A673 (cell line): ENCODE measurements at places on chromosomes 1 and 21. TPM values are rescaled to one million over a fixed set of nuclear protein-coding genes. Genes with fewer than 3 reads are reported as not detected.
A peak's percentile ranks its signal among the peaks of the same experiment; 100 is the strongest.

DNA sequence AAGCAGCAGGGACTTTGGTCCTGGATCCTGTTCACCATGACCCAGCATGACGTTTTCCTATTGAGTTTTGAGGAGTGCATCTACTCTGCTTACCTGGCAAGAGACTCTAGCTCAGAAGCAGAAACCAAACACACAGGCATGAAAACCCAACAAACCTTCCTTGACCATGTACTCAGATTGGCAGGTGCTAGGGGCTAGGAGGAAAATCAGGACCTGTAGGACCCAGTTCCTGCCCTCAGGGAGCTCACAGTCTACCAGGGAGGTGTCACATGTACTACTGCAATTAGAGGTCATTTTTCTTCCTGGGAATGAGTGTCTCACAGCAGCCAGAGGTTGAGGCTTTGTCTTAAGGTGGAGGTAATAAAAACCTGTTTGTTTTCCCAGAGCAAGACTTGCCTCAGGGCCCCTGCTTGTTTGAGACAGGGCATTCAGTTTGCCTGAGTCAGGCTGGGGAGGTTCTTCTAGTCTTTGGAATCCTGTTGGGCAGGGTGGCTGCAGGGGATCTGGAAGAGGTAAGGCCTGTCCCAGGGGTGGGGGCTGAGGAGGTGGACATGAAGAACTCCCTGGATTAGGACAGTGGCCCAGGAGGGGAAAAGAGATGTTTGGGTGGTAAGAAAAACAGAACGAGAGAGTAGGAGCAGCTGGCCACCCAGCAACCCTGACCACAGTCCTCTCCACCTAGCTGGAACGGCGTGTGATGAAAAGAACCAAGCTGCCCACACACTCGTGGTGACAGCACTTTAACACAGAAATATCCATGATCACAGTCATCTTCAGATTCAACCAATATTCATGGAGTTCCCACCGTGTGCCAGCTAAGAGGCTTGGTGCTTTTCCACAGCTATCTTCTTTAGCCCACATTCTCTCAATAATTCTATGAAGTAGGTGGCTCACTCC is 30.8 kb downstream of the IER5 start:
- H3K4me3 ChIP-seq = no peak overlapping the region
- no peak for DNase-seq
- no peaks in the 10 kb centered on the region for H3K4me1 ChIP-seq
- no peaks in the 10 kb centered on the region for H3K27me3 ChIP-seq
- no peak overlapping the region for H3K27ac ChIP-seq

DNA sequence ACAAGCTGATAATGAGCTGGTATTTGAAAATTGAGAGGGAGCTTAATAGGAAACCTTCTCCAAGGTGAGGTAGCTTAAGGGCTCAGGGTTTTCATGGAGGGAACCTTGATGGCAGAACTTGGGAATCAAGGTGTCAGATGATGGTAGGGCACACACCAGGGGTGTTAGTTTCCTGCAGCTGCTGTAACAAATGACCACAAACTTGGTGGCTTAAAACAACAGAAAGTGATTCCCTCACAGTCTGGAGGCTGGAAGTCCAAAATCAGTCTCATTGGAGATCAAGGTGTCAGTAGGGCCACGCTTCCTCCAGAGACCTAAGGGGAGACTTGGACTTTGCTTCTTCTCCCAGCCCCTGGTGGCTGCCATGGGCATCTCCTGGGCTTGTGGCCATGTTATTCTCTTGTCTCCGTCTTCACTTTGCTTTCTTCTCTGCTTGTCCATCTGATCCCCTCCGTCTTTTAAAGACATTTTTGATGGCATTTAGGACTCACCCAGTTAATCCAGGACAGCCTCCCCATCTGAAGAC is 45.5 kb downstream of the HUNK start:
- no peaks in the 10 kb centered on the region for H3K36me3 ChIP-seq
- H3K4me3 ChIP-seq = no peak overlapping the region
- no peak overlapping the region for H3K27ac ChIP-seq
- no peak for DNase-seq
- H3K27me3 ChIP-seq = no peaks in the 10 kb centered on the region

UTP25 gene
- total RNA-seq = 8.9 and 11.5 TPM in 2 replicates

GRCh38 chr21:36615274-36615964 is 83.5 kb upstream of the SIM2 start:
- H3K27ac ChIP-seq = no peak overlapping the region
- no peaks in the 10 kb centered on the region for H3K4me1 ChIP-seq
- H3K36me3 ChIP-seq = no peaks in the 10 kb centered on the region
- no peak overlapping the region for H3K4me3 ChIP-seq
- DNase-seq = peak; percentile 53

DNA sequence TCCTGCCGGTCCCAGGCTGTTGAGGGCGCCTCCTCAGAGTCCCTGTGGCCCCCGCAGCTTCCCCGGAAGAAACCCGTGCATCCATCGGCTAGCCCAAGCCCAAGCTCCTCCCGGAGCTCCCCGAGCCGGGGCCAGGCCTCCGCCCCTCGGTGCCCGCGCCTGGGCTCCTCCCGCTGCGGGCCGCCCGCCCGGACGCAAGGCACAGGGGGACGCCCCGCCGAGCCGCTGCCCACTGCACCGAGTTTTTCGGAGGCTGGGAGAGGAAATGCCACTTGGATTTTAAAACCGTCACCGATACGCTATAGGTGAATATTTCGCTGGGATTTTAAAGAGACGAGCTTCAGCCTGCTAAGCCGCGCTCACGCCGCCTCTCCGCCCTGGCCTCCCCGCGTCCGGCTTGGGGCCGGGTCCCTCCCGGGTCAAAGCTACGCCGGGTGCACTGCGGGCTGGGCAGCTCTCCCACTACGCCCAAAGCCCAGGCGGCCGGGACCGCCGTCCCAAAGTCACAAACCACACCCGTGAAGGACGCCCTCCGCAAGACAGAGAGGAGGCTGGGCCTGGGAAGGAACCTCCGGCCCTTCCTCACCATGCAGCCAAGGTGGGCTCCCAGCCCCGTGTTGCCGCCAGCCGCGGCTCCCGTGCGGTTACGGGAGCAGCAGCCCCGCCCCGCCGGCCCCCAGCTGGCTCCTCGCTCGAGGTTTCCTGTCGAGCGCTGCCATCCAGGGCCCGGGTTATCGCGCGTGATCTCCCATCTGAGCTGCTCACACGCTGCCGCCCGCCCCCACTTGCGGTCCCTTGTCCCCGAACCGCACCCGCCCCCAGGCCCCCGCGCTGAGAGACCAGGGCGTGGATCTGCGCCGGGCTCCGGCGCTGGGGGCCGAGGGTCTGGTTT is 63.2 kb downstream of the CD247 start:
- peak overlapping the region; percentile 9 for H3K27ac ChIP-seq
- DNase-seq = peak; percentile 52
- H3K4me1 ChIP-seq = no peaks in the 10 kb centered on the region
- H3K27me3 ChIP-seq = no peaks in the 10 kb centered on the region
- peak overlapping the region; percentile 68 for H3K4me3 ChIP-seq

ESRRG gene
- not detected in 2 replicates for total RNA-seq

DNA sequence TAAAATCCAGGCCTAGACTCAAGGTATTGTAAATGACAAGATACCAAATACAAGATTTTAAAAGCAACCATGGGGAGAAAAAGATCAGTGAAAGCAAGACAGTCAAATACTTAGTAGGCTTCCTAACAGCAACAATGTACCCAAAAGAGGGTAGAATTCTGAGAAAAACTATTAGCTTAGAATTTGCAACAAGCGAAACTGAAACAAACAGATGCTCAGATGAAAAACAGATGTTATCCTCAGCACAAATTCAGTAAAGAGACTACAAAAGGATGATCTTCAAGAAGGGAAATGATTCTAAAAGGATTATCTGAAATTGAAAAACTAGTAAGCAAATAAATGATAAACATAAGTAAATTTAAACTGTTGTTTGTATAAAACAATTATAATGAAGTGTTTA is 40.0 kb downstream of the PDC start:
- peaks cover 16% of the 10 kb centered on the region for H3K4me1 ChIP-seq
- H3K27ac ChIP-seq = no peak overlapping the region
- no peaks in the 10 kb centered on the region for H3K27me3 ChIP-seq
- H3K36me3 ChIP-seq = peaks cover 11% of the 10 kb centered on the region
- peak; percentile 35 for DNase-seq

- peaks cover 35% of the 10 kb centered on the region for H3K4me1 ChIP-seq
- peak overlapping the region; percentile 86 for H3K27ac ChIP-seq
- H3K4me3 ChIP-seq = peak overlapping the region; percentile 95
- peaks cover 1% of the 10 kb centered on the region for H3K36me3 ChIP-seq
- H3K27me3 ChIP-seq = no peaks in the 10 kb centered on the region
Observed at GRCh38 chr1:154325583-154326545, 539 bp downstream of the ATP8B2 start.

GRCh38 chr1:54506594-54506993 is 41.4 kb upstream of the ACOT11 start:
- no peak for DNase-seq
- no peaks in the 10 kb centered on the region for H3K4me1 ChIP-seq
- no peaks in the 10 kb centered on the region for H3K27me3 ChIP-seq
- no peaks in the 10 kb centered on the region for H3K36me3 ChIP-seq
- H3K4me3 ChIP-seq = no peak overlapping the region
- no peak overlapping the region for H3K27ac ChIP-seq

S100A7A gene
- total RNA-seq = not detected in 2 replicates

GRCh38 chr1:156065871-156066270 is 4.9 kb downstream of the RAB25 start:
- peaks cover 8% of the 10 kb centered on the region for H3K4me1 ChIP-seq
- H3K27ac ChIP-seq = no peak overlapping the region
- no peaks in the 10 kb centered on the region for H3K27me3 ChIP-seq
- no peaks in the 10 kb centered on the region for H3K36me3 ChIP-seq

DNA sequence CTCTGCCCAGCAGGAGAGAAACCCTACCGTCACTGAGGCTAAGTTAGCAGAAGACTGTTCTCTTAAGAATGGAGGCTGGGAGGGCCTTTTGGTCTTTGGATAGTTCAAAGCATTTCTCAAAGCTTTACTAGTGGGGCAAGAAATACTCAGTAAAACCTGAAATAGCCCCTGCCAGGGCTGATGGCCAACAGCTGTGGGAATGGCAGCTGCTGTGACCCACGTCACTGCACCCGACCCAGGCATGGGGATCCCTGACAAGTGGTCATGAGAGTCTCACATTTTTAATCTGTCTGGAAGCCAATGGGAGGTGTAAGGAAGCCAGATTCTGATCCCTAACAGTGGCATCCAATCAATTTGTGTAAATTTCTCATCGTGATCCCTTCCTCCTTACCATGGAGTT is 44.5 kb upstream of the ENAH start:
- H3K27me3 ChIP-seq = no peaks in the 10 kb centered on the region
- no peak overlapping the region for H3K27ac ChIP-seq
- no peak overlapping the region for H3K4me3 ChIP-seq
- peaks cover 15% of the 10 kb centered on the region for H3K4me1 ChIP-seq

DNA sequence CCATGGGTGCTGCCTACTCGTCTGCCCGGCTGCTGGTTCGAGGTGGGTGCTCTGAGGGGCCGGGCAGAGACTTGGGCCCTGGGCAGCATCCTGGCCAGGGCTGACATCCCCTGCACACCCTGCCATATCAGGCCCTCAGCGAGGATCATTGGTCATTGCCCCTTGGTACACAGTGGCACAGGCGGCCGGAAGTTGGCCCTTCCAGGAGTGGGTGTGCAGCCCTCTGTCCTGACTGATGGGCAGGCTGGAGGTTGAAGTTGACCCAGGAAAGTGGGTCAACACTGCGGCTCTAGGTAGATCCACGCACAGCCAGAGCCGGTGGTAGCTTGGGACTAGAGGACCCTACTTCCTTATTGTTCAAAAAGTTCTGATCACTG is 72.9 kb downstream of the TRIM11 start:
- no peaks in the 10 kb centered on the region for H3K4me1 ChIP-seq
- H3K36me3 ChIP-seq = peaks cover 3% of the 10 kb centered on the region
- no peak overlapping the region for H3K27ac ChIP-seq
- H3K27me3 ChIP-seq = no peaks in the 10 kb centered on the region

GRCh38 chr1:54117815-54118563 is 34.8 kb downstream of the CDCP2 start:
- H3K27me3 ChIP-seq = no peaks in the 10 kb centered on the region
- no peaks in the 10 kb centered on the region for H3K36me3 ChIP-seq
- H3K4me3 ChIP-seq = no peak overlapping the region
- no peaks in the 10 kb centered on the region for H3K4me1 ChIP-seq
- no peak for DNase-seq

DNA sequence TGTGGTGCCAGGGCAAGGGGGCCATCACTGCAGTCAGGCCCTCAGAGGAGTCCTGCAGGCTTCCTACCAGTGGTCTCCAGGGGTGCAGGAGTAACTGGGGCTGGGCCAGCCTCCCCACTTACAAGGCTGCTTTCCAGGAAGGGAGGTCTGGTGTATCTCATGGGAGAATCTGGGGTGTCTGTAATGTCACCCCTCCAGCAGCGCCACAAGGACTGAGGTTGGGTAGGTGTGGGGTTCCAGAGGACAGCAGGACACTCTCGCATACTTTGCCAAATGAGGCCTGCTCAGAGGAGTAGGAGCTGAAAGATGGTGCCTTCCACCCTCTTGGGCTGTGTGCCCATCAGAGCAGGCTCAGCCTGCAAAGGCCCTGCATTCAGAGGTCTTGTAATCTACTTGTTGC is 46.9 kb downstream of the TNNT2 start:
- no peaks in the 10 kb centered on the region for H3K27me3 ChIP-seq
- no peak overlapping the region for H3K4me3 ChIP-seq
- H3K27ac ChIP-seq = peak overlapping the region; percentile 86
- H3K4me1 ChIP-seq = peaks cover 26% of the 10 kb centered on the region

- no peak overlapping the region for H3K27ac ChIP-seq
- DNase-seq = no peak
- peaks cover 96% of the 10 kb centered on the region for H3K27me3 ChIP-seq
- peak overlapping the region; percentile 32 for H3K4me3 ChIP-seq
- H3K36me3 ChIP-seq = no peaks in the 10 kb centered on the region
Observed at GRCh38 chr1:200042552-200043335, 15.2 kb downstream of the NR5A2 start.

GRCh38 chr1:246565751-246566127 is 322 bp downstream of the TFB2M start:
- no peaks in the 10 kb centered on the region for H3K27me3 ChIP-seq
- H3K4me3 ChIP-seq = peak overlapping the region; percentile 80
- peaks cover 23% of the 10 kb centered on the region for H3K4me1 ChIP-seq
- peak overlapping the region; percentile 78 for H3K27ac ChIP-seq

DNA sequence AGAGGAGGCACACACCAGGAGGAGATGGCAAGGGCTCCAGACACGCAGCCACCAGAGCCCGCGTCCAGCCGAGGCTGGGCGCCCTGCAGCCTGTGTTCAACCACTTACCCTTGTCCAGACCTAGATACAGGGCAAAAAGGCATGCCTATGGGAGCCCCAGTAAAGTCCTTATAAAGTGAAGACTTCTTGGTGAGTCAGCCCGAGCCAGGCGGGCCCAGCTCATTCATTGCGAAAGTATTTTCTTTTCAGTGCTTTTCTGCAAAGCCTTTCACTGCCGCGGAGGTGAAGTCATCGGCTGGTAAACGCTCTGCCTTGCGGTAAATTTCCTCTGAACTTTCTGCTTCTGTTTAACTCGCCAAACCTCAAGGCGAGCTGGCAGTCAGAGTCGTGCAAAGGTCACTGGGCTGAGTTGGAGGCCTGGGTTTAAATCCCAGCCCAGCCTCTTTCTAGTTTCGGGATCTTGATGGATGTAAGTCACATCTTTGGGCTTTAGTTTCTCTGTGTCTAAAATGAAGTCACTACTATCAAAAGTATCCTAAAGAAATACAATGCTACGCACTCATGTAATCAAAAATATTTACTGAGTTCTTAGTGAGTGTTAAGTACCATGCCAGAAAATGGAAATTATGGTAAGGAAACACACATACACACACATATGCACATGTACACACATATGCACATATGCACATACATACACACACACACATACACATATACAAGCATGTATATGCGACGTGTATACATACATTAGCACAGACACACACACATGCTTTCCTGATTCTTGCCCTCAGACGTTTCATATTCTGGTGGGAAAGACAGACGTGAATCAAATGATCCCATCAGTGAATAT is 54.7 kb upstream of the IFFO2 start:
- H3K4me3 ChIP-seq = no peak overlapping the region
- no peaks in the 10 kb centered on the region for H3K36me3 ChIP-seq
- H3K27me3 ChIP-seq = no peaks in the 10 kb centered on the region
- H3K4me1 ChIP-seq = peaks cover 20% of the 10 kb centered on the region
